ENCODE measurements at places on chromosomes 16 and 17. TPM values are rescaled to one million over a fixed set of nuclear protein-coding genes. Genes with fewer than 3 reads are reported as not detected.

Gene PRCD
- total RNA-seq, result not detected

Gene GAST
- 0.90 TPM for total RNA-seq

Gene ZNRF1
- 13.8 TPM for total RNA-seq

Gene SLC13A2
- total RNA-seq, result not detected

Gene GRB7
- 9.0 TPM for total RNA-seq

Gene GOSR2
- total RNA-seq, result 37.6 TPM

Gene CDR2
- total RNA-seq, result 16.8 TPM

Gene AOC2
- total RNA-seq, result 0.79 TPM

Gene OXLD1
- 73.7 TPM for total RNA-seq

Gene SCN4A
- total RNA-seq, result under 0.01 TPM

Gene DNAH2
- total RNA-seq, result 0.26 TPM

Gene EIF1
- 191 TPM for total RNA-seq

Gene ERN2
- 0.26 TPM for total RNA-seq

Gene CRISPLD2
- 0.53 TPM for total RNA-seq

Gene HOXB9
- total RNA-seq, result not detected

Gene SYCE1L
- 0.38 TPM for total RNA-seq

Gene CDRT15L2
- not detected for total RNA-seq

Gene OTOP2
- total RNA-seq, result under 0.01 TPM

Gene EXOC3L1
- total RNA-seq, result not detected

Gene ATP2A1
- 0.13 TPM for total RNA-seq

Gene TBC1D26
- not detected for total RNA-seq

Gene MPP3
- 7.2 TPM for total RNA-seq

Measured in bronchial epithelial cell (primary cell).